NCI-H1417 treated with DMSO at 0.1 percent for 48 hours (cell line): ENCODE measurements at places on chromosomes 7 and 10.
A peak's percentile ranks its signal among the peaks of the same experiment; 100 is the strongest.

GRCh38 chr7:130894146-130894908 is 160.3 kb upstream of the KLF14 start:
- no peak for DNase-seq

GRCh38 chr10:104209575-104210198 is 22.5 kb downstream of the CFAP43 start:
- DNase-seq, result no peak

- no peak for DNase-seq
These were observed 3.1 kb upstream of the DOCK1 start for GRCh38 chr10:126902157-126902556.

DNA sequence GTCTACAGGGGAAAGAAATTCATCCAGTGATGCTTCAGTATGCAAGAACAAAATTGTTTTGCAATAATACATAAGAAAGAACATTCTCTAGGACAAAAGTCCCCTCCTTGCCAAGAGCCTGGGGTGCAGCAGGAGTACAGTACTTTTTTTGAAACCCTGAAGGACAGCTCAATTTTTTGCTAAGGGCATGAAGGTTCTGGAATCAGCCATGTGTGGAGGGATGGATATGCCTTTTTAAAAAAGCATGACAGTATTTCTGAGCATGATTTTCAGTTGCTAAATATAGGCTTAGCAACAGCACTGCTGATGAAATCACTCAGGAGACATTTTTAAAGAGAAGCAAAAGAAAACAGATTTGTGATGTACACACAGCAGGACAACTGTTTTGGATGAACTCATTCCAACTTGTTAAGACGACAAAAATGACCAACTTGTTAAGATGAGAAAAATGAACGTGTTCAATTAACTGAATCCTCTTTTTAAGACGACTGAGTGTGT is 39.3 kb downstream of the HBP1 start:
- no peak for DNase-seq

GRCh38 chr7:2622869-2623697 is 8.7 kb upstream of the TTYH3 start:
- DNase-seq, result no peak

DNA sequence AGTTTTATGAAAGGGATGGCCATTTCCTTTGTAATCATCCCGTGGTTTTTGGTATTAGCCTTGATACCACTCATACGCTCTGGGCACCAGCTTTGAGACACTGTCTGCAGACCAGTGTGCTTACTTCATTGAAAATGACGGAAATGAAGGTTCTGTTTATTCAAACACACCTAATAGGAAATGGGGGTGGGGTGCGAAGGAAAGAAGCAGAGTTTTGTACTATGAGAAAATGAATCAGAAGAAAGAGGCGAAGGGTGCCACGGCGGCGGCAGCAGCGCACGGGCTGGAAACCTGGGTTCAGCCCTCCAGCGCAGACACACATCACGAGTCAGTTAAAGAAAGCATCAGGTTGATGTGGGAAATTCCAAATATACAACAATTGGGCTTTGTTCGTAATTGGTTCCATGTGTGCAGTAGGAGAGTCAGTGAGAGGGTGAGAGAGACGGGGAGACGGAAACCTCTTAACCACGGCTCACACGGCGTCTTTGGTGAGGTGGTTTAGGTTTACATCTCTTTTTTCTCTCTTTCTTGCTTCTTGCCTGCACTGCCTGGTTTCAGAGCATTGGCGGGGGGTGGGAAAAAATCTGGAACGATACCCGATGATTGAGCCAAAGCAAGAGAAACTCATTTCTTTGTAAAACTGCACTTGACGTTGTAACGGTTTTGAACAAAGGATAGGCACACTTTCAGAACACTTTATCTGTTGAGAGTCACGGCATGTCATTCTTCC is 321.2 kb downstream of the FRMD4A start:
- no peak for DNase-seq

GRCh38 chr10:13633689-13634088 is 46.9 kb downstream of the PRPF18 start:
- no peak for DNase-seq

DNA sequence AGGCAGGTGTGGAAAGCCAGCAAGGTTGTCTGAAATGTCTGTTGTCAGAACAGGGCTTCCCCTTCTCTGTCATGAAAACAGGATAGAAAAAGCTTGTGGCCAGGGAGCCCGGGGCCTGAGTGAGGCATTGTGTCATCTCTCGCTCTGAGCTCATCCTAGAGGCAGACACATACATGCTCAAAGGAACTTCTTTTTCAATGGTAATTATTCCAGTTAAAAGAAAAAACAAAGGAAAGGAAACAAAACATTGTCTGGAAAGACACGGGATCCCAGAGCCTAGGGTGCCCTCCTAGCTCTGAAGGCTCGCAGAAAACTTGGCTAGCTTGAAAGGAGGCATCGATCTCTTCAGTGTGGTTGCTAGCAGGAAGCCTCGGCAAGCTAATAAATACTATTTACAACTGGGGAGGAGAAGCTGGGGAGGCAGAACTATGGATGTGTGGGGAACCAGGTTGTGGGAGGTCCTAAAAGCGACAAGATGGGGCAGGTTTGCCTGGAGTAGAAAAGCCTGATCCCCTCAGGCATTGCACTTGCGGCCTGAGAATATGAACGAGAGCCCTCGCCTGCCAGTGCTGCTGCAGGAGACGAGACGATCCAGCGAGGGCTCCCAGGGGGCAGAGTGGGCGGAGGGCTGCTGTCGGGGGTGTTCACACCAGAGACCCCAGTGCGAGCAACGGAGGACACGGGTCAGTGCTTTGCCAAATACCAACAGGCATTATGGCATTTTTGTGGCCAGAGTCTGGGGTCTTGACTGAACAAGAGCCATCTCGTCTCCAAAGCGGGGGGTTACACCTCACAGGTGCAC is 32.8 kb upstream of the DGKI start:
- DNase-seq, result no peak

DNA sequence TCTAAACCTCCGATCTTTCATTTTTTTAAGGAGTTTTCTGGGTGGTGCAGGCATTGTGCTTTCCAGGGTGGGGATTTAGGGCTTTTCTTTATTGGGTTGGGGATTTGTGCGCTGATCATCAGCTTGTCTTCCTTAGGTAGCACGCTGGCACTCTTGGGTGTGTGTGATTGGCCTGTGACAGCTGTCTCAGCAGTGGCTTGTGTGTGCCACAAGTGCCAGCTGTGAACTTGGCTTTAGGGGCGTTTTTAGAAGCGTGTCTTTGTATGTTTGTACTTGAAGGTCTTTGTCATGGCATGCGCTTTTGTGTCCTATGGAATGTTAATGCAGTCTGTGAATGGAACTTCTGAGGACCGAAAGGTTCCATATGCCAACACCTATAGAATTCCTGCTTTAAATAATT is 788 bp downstream of the AKAP9 start:
- DNase-seq, result no peak

GRCh38 chr7:27576360-27576944 is 86.2 kb downstream of the HIBADH start:
- DNase-seq, result peak; percentile 34

DNA sequence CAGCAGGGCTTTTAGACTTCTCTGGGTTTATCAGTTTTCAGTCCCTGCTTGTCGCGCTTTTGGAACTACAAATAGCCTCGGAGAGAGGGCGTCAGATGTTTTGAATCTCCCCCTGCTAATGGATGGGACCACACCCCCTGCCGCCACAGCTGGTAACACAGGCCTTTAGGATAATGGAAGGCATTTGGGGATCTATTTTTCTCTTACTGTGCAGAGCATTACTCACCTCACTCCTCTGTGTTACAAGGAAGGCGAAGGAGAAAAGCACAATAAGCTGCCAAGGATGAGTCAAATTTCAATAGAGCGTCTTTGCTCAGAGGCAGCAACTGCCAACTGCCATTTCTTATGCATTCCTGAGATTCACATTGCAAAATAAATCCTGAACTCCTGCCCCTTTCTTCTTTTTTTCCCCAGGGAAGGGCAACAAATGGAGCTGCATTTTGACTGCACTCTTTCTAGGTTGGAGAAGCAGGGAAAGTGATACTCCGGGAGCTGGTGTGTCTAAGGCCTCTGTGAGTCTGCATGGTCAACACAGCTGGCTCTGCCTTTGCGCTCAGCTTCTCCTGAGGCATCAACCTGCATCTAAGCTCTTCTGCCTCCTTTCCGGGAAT is 31.5 kb upstream of the SMNDC1 start:
- no peak for DNase-seq

DNA sequence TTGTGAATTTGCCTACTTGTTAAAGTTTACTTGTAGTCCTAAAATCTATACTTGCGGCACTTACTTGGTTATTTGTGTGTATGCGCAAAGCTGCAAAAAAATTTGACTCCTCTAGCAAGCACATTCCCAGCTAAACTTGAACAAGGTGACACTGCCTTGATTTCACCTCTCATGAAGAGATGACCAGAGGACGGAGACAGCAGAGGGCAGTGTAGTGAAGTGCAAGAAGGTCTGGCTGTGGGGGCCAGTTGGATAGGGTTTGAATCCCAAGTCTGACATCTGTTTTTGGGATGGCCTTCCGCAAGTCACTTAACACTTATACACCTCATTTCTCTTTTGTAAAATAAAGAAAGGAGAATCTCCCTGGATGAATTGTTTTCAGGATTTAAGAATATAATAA is 15.7 kb downstream of the SLK start:
- no peak for DNase-seq

DNA sequence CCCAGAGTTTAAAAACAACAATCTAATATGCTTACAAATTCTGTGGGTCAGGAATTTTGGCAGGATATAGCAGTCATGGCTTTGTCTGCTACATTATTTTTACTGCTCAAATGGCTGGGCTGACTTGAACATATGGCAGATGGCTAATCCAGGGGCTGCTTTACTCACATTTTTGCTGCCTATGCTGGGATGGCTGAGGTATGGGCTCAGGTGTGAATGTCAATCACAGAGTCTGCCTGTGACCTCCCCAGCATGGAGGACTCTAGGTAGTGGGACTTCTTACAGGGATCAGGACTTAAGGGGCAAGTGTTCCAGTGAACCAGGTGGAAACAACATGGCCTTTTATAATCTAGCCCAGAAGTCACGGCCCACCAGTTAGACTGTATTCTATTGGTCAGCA is 4.4 kb upstream of the FKBP9 start:
- no peak for DNase-seq

DNA sequence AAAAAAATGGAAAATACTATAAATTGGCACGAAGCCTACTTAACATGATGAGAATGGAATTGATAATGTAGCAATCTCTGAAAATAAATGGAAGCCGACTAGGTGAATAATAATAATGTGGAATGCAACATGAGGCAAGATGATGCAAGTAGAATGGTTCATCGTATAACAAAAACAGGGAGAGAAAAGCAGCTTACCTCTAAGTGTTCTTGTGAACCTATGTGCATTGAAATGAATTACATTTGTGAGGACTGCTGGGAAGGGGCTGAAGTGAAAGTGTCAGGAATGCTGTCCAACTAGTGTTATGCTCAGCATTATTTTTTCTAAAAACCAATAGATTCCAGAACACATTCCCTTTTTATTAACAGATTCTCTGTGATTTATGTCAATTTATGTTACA is 440.6 kb upstream of the LRRN3 start:
- no peak for DNase-seq

DNA sequence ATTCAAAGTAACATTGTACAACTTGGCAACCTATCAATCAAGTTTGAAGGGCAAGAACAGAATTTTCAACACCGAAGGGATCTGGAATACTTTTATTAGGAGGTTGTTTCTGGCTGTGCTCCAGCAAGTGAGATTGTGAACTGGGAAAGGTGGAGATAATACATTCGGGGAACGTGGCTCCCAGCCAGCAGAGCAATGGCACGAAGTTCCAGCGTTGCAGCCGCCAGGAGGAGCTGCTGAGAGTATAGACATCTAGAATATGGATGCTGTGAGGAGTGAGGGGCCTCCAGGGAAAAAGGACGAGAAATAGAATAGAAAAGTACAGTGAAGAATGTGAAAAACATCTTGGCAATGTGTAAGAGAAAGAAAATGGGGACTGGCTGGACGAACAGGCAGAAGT is 69.5 kb downstream of the TCERG1L start:
- no peak for DNase-seq

DNA sequence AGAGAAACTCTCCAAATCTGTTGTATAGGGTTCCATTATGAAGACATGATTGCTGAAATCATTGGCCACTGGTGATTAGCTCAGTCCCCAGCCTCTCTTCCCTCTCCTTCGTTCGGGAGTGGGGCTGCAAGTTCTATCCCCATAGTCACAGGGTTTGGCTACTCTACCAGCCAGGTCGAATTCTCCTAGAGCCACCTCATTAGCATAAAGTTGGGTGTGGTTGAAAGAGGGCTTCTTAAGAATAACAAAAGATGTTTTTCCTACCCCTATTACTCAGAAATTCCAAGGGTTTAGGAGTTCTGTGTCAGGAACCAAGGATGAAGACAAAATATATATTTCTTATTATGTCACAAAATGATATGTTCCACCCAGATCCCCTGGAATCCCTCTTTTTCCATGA is 166.2 kb upstream of the YAE1 start:
- DNase-seq, result no peak

- DNase-seq, result no peak
These were observed 12.7 kb downstream of the GPR22 start for GRCh38 chr7:107482571-107482970.

DNA sequence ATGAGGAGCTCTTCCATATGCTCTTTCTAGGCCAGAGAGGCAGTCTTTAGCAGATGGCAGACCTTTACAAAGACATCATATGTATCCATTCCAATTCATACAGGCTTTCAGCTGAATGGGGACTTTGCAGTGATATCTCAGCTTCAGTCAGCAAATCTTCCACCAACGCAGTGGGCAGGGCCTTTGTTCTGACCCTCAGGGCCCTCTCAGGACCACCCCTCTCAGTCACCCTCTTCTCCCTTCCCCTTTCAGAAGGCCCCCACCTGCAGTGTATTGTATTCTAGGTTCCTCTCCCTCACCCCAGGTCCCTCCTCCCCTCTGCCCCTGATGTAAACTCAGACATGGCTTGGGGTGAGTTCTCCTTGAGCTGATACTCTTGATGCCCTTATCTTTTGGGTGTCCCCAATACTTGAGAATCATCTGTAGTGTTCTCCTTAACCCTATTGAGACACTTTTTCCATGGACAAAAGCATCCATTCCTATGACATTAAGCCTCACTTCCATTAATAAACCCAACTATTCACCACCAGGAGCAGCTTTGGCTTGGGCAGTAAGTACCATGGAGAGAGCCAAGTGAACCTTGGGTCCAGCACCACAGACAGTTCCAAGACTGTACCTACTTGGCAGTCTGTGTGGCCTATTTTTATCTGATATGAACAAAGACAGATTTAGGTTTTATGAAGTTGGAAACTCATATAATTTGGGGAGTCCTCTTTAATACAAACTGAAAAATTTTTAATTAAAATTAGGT is 62.7 kb downstream of the ADCYAP1R1 start:
- no peak for DNase-seq

- DNase-seq, result no peak
These were observed 887 bp downstream of the COL13A1 start for GRCh38 chr10:69802424-69803161.
